ENCODE measurements at places on chromosomes 7 and 10.

GRCh38 chr7:50697748-50698147 lies 84.9 kb downstream of the GRB10 start:
- DNase-seq, result no peak

- DNase-seq, result no peak
These were observed 58.8 kb upstream of the PLPP4 start for GRCh38 chr10:120398180-120398579.

GRCh38 chr7:98976396-98977185 lies 98.3 kb downstream of the TRRAP start:
- no peak for DNase-seq

- DNase-seq, result no peak
These were observed 98.7 kb upstream of the ZNF438 start for GRCh38 chr10:31130406-31130805.

- no peak for DNase-seq
These were observed 236.3 kb downstream of the BAMBI start for GRCh38 chr10:28913436-28914237.

- no peak for DNase-seq
These were observed 771 bp upstream of the NUDCD3 start for GRCh38 chr7:44491229-44491628.

DNA sequence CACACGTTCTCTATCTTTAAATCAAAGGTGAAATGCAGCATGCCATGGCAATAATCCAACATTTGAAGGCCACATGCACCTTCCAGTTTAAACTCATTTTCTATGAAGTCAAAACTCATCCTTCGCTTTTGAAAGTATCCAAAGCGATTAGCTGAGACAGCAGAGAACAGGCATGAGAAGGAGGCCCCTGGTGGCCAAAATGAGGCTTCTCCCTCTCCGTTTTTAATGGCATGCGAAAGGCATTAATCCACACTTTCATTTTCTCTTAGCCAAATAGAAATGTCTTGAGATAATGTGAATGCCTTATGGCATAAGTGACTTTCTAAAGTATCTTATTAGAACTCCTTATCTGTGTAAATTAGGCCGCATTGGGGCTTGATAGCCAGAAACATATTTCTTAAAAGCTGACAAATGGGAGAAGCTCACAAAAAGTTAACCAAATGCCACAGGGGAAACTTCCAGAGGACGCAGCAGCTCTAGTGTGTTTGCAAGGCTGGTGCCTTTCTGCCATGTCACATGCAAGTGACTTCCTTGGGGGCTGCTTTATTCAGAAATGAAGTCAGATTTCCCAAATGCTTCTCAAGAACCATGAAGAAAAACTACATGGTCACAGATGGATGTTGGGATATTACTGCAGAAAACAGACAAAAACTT lies 1189.6 kb downstream of the SORCS1 start:
- DNase-seq, result no peak

DNA sequence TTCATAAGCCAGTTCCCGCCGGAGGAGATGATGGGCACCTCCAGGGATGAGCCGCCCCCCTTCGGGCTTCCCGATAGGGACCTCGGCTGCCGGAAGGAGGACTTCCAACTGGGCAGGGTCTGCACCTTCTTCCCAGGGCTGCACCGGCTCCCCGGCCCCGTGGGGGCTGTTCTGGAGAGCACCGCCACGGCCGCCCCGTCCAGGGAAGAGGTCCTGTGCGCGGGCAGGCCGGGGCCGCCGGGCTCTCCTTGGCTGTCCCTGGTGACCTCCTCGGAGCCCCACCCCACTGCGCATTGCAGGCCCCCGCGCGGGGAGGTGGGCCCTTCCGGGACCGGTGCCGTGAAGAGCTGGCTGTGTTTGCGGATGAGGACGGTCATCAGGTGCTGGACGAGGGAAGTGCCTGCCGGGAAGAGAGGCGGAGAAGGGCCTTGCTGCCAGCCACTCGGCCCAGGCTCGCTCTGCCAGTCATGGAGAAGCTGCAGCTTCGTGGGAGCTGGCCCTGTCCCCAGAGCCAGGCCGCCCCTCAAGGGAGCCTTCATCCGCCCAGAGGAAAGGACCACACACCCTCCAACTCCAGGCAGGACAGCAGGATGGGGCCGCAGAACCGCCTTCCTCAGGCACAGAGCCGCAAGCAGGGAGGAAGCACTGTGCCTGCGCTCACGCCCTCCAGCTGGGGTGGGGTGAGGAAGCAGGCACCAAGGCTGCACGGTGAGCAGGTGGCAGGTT lies 144.4 kb downstream of the MAPK8 start:
- no peak for DNase-seq

GRCh38 chr10:133185916-133186315 lies 25.9 kb downstream of the KNDC1 start:
- no peak for DNase-seq

GRCh38 chr7:99141841-99142726 lies 1.8 kb downstream of the SMURF1 start:
- peak; percentile 76 for DNase-seq

DNA sequence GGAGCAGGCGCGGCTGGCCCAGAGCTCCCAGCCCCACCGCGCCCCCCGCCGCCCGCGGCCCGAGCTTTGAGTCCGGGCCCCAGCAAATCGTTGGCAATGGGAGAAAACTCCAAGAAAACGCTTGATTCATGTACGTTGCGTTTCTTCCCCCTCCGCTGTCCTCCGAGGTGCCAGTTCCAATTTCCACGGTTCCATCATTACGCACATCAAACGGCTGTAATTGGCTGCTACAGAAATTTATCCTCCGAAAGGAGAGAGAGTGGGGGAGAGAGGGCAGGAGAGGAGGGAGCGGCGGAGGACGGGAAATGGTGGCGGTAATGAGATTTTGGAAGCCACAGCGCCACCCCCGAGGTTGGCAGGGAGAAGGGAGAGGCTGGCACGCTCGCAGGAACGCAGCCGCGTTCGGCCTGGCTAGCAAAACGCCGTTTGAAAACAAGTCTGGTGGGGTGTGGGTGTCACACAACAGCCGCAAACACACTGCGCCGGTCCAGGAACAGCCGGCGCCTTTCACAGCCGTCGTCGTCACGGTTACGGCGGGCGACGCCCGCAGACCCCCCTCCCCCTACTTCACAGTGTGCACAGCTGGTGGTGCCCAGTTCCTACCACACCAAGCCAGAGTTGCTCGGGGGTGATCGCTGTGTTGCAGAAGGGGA lies 57.5 kb downstream of the UNCX start:
- peak; percentile 50 for DNase-seq

- no peak for DNase-seq
These were observed 146.1 kb downstream of the MAGI2 start for GRCh38 chr7:79307376-79307775.

GRCh38 chr7:75694638-75695399 lies 43.9 kb downstream of the HIP1 start:
- no peak for DNase-seq

GRCh38 chr10:34280599-34281374 lies 534.3 kb downstream of the PARD3 start:
- no peak for DNase-seq

- DNase-seq, result no peak
These were observed 17.9 kb downstream of the ADCYAP1R1 start for GRCh38 chr7:31069860-31070555.

DNA sequence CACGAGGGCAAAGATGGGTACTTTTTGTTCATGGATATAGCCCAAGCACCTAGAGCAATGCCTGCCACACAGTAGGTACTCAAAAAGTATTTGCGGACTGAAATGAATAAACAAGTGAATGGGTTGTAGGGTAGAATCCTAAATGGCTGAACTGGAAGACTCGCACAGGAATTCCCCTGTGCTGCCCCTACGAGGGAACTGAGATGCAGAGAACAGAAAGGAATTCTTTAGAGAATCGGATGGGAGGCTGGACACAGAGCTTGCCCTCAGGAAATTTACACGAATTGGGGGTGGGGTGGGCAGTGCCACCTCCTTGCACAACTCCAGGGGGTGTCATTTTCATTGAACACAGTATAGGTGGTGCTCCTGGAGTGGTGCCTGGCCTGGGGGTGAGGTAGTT lies 35.2 kb upstream of the SRGN start:
- no peak for DNase-seq

DNA sequence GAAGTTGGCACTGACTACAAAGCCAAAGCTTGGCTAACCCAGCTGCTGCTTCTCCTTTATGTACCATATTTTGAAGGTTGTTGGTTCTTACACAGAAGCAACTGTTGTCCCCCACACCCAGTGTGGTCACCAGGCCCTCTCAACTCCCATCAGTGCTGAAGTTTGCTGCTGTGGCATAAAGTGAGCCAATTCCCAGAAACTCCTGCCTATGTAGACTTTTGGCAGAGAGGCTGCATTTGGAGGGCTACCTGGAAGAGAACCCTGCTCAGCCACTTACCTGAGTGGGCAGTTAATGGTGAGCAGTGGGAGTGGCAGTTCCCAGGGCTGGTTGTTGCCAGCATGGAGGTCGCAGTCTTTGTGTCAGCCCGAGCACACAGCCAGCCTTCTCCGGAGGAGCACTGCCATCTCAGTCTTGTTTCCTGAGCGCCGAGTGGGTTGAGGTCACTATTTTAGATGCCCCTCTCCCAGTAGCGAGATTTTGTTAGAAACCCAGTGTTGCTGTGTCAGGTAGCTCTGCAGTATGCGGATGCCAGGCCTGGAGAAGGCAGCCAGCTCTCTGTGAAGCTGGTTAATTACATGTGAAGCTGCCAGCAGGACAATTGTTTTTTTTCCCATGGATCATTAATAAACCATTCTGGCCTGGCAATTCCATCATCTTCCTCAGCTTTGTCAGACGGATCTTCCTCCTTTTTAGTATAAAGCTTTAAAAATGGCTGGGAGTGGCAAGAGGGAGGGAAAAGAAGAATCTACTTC lies 24.5 kb downstream of the LRRC4 start:
- no peak for DNase-seq

- no peak for DNase-seq
These were observed 476.2 kb upstream of the GALNT17 start for GRCh38 chr7:70655694-70656093.

GRCh38 chr10:18476076-18476647 lies 175.2 kb downstream of the NSUN6 start:
- no peak for DNase-seq

- no peak for DNase-seq
These were observed 152.4 kb upstream of the SLC26A5 start for GRCh38 chr7:103598326-103598905.

GRCh38 chr10:124245191-124245590 lies 151.8 kb upstream of the CHST15 start:
- no peak for DNase-seq

GRCh38 chr10:35855155-35855947 lies 213.3 kb upstream of the FZD8 start:
- no peak for DNase-seq

DNA sequence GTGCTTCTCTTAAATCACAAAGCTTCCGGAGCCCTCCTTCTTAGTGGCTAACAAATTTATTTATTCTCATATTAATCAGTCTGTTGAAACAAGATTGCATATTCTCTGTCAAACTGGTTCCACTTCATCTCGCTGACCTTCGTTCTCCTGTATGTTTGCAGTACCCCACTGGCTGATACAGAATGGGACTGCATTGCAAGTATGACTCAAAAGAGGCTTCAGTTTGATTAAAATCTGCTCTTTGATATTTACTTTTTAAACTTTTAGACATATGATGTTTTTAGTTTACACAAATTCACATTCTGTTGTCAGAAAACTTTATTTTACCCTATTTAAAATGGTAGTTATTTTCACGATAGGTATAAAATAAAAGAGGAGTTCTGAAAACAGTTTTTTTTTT lies 14.3 kb upstream of the ARHGAP12 start:
- DNase-seq, result no peak

DNA sequence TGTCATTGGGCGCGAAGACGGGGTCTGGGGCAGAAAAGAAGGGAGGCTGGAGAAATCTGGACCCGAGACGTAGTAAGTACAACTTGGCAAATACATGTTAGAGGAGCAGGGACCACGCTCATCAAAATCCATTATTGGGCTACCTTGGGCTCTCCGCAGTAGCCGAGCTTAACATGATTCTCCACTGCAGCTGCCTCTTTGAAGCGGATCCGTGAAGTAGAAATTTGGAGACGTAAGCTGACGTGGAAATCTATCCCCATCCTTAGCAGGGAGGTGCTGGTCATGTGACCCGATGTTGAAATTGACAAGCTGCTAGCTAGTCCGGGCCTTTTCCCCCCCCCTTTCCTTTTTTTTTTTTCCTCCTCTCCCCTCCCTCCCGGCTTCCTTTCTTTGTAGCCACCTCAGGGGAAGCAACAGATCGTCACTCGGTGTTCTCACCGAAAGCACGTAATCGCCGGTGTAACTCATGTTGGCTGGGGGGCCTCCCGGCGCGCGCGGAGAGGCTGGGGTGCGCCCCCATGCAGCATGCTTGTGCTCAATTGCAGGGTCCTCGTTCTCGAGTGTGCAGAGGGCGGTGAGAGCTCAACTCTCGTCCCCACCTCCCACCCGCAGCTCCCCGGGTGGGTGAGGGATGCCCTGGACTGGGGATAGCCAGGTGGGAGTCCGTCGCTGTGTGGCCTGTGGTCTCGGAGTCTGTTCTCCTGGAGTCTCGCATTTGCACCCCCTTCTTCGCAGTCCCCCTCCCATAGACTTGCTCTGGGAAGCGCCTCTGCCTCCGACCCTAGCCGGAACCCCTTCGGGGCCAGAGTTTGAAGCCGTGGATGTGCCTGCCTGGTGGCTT lies at the start of gene HOXA11:
Gene HOXA11, minus strand, starts transcription at position 220 of the 841 bp plus-strand sequence. Its CDS starts 88 bp downstream, at position 132.
- DNase-seq, result no peak

DNA sequence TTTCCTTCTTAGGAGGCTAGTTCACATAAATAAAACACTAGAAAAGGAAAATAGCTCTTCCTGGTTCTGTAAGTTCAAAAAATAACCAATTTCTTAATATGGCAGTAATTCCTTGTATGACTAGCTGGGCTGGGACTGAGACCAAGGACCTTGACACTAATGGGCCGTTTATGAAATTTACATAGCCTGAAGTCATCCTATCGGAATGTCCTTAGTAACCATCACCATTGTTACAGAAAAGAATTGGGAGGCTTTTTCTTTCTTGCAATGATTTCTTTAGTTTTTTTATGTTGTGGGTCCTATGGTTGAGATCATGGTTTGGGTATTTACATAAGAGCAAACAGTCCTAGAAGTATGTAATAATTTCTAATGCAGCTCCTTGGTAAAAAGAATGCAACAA lies 87.1 kb upstream of the HDAC9 start:
- DNase-seq, result no peak

DNA sequence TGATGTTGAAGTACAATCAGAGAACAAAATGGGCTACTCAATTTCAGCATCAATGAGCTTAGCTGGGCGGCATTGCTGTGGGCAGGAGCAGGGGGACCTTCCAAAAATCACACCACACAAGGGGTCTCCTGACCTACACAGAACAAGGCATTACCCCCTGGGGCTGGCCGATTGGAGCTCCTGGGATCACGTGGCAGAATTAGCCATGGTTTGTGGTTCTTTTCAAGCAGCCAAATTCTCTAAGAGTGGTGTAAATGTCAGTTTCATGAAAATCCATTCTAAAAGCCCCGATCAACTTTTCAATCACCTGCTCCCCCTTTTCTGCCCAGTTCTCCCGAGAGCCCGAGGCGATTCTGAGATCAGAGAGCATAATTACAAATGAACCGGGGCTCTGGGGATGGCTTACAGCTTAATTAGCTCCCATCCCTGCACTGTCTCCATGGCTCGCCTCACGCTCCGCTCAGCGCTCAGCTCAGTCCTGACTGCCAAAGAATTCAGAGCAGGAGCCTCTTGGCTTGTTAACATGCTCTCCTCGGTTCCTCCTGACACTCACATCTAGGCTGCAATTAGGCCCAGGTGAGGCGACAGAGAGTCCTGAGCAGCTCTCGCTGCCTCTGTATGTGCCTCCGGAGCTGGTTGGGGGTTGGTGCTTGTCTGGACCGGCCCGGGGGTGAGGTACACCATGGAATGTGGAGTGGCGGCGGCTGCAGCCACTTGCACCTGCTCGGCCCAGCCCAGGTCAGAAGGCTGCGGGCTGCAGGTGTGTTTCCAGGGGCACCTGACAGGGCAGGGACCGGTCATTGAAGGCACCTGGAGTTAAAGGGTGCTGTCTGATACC lies 111.8 kb downstream of the WDR11 start:
- no peak for DNase-seq

GRCh38 chr10:129602938-129603535 lies 136.0 kb downstream of the MGMT start:
- no peak for DNase-seq

Data from CD4-positive, alpha-beta T cell treated with Interleukin-17A for 1 hour (primary cell).